ENCODE measurements at places on chromosomes 1 and 21.

- no peak for DNase-seq
Measured at GRCh38 chr1:235632506-235633401, 16.8 kb downstream of the GNG4 start.

- no peak for DNase-seq
Measured at GRCh38 chr1:94666797-94667196, 125.2 kb upstream of the F3 start.

GRCh38 chr1:205626216-205626615 is 5.6 kb downstream of the ELK4 start:
- DNase-seq: no peak

GRCh38 chr1:100415498-100415778 is 63.1 kb downstream of the CDC14A start:
- DNase-seq: peak; percentile 79

DNA sequence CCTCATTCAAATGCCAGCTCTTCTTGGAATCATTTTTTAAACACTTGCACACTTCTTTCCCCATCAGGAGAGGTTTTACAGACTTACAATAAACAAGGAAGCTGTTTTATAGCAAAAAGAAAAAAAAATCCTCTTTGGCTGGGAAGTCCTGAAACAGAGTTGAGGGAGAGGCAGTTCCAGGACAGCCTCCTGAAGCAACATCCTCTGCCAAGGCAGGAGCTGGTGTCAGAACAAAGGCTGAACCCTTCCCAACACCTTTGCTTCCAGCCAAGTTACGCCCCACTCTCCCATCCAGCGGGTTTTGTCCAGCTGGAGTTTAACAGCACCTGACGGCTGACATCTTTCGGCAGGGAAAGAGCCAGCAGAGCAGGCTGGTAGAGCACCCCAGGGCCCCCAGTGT is 287.8 kb downstream of the RRAGC start:
- peak; percentile 94 for DNase-seq

GRCh38 chr1:234250747-234251146 is 122.5 kb upstream of the COA6 start:
- no peak for DNase-seq

DNA sequence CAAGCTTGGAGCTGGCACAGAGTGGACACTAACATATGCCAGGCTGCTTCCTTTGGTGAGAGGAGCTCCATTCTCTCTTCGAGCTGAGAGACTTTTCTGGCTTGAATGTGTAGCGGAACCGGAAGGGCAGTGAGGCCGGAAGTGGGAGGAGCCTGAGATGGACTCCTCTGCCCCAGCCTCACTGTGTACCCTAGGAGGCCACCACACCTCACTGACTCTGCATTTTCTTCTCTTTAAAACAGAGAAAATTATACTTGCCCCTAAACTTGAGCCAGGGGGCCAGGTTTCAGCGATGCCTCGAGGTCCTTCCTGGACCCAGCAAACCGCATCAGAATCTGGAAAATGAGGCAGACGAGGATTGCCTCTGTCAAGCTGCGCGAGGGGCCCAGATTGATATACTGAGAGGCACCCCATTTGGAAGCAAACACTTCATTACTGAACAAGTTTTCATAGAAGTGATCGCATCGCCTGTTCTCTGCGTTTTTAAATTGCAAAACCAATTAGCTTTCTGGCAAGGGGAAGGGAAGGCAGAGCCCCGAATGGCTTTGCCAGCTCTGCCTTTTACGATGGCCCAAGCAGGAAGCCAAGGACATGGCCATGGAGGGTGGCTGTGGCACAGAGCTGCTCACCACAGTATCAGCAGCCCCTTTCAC is 708.1 kb downstream of the PTPRU start:
- DNase-seq: no peak

DNA sequence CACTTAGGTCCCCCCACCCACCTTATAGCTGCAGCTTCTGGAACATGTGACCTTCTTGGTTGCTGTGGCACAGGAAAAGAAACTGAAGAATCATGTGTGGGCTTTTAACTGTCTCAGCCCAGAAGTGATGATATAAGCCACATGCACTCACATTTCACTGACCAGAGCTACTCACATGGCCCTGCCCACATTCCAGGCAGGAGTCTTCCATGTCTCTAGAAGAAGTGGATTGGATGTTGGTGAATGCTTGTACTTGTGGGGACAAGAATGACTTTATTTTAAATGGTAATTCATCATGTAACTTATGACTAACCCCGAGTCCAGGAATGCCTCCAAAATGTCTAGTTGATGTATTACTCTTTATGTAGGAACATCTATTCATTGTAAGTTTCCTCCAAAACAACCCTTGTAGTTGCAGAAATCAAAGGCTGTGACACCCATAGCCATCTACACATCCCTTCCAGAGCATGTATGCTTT is 15.8 kb upstream of the CAMK1G start:
- DNase-seq: no peak

DNA sequence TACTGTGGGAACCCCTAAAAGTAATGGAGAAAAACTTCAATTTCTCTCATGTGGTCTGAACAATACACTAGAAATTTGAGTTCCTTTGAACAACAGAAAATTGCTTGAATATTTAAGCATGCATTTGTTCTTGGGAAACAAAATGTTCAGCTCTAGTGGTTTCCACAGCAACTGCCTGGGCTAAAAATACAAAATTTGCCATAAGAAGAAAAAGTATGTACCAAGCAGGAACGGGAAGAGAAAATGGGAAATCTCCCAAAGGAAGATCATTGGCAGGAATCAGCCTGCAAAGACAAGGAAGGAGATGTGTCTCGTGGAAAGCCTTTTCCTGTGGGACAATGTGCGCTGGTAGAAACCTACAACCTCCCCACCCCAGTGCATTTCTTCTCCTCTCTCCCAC is 119.0 kb upstream of the DPT start:
- no peak for DNase-seq

DNA sequence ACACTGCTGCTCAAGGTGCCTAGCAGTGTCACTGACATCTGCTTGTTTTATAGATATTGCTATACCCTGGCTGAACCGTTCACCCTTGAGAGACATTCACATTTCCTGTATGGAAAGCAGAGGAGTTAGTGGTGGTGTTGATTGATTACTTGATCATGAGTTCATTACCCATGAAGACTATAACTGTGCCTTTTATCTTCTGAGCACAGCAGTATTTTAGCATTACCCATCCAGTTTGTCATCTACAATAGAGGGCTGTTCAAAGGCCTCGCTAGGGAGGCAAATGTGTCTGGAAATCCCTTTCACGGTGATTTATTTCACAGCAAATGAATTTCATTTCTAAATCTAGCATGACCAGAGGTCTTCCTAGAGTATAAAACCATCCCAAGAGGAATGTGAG is 160.0 kb downstream of the DNM3 start:
- no peak for DNase-seq

DNA sequence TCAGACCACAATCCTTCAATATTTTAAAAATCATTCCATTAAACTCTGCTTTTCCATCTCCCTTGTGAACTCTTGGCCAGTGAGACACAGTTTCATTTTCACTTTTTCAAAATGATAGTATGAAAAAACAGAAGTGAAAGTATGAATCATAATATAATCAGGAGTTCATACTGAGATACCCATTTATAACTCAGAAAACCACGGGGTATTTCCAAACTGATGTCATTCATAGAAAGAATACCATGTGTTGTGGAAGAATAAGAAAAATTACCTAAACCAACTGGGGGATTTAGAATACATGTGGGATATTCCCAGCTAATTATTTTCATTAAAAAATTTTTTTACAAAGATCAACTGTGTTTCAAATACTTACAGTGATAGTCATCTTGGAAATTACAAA is 149.9 kb downstream of the MRPL39 start:
- no peak for DNase-seq

GRCh38 chr1:34419663-34420136 is 243.0 kb downstream of the C1orf94 start:
- DNase-seq: no peak

Measured in LNCaP clone FGC (cell line).